ENCODE measurements at places on chromosomes 1 and 21.

GRCh38 chr21:34874684-34875513 is 174.2 kb downstream of the RUNX1 start:
- DNase-seq: no peak

GRCh38 chr1:235806123-235806522 is 60.6 kb downstream of the LYST start:
- no peak for DNase-seq

GRCh38 chr1:109667452-109668122 is at the start of gene GSTM2:
Gene GSTM2, plus strand, starts transcription at chr1:109668057. Its CDS starts 59 bp downstream, at chr1:109668116.
- peak; percentile 51 for DNase-seq

DNA sequence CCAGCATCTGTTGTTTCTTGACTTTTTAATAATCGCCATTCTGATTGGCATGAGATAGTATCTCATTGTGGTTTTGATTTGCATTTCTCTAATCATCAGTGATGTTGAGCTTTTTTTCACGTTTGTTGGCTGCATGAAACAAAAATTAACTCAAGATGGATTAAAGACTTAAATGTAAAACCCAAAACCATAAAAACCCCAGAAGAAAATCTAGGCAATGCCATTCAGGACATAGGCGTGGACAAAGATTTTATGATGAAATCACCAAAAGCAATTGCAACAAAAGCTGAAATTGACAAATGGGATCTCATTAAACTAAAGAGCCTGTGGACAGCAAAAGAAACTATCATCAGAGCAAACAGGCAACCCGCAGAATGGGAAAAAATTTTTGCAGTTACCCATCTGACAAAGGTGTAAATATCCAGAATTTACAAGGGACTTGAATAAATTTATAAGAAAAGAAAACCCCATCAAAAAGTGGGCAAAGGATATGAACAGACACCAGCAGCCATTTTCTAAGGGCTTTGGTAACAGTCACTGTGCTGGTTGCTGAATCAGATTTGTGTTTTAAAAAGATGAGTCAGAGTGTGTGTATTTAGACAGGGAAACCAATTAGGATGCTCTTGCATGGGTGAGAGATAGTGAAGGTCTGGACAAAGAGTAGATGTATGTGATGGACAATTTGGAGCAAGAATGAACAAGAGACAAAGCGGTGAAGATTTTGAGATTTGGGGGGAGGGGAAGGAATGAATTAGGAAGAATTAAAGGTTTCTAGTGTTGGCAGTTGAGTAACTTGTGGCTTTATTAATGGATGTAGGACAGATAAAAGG is 110.7 kb downstream of the RYR2 start:
- no peak for DNase-seq

GRCh38 chr1:151005729-151006319 is 878 bp downstream of the MINDY1 start:
- no peak for DNase-seq

- DNase-seq: no peak
Measured at GRCh38 chr1:236338096-236338495, 56.0 kb upstream of the EDARADD start.

GRCh38 chr1:203441766-203442165 is 33.8 kb upstream of the PRELP start:
- no peak for DNase-seq

DNA sequence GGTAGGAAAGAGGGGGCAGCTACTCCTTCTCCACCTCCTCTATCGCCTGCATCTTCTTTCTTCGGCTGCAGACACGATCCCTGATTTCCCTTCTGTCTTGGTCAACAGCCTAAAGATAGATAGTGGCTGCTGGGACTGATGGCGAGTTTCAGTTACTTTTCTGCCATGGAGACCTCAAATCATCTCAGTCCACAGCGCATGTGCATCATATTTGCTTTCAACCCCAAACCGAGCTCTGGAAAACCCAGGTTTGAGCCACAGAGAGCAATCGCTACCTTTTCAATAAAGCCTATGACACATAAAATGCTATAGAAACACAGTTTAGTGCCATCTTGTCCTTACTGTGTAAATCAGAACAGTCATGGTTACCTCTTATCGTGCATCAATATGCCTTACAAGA is 142.9 kb upstream of the IRF2BP2 start:
- no peak for DNase-seq

GRCh38 chr1:221720545-221720944 is 21.3 kb downstream of the DUSP10 start:
- DNase-seq: no peak

DNA sequence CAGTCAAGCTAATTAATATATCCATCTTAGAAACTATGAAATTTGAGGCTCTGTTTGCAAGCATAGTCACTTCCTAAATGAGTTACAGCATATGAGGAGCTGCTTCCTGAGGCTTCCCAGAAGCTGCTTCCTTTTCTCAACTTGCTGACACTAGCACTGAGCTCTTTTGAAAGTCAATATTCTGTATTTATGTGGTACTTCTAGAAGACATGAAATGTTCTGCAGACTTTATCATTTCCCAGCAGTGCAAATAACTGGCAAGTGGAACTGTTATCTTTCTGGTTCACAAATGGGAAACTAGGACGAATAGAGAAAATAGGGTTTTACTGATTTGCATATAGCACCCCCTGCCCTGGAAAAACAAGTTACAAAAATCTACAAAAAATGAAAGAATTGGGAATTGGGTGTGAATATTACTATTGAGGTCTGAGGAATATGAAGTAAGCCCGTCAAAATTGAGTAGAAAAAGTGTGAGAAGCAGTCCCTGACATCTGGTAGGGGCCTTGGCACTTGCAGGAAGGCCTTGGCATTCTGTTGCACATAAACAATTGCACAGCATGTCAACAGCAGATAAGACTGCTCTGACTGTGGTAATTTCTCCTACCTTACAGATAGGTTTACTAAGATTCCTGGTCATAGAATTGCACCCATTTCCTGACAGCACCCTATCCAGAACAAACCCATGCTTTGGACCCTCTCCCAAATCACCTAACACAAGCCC is 7.1 kb downstream of the GIPC2 start:
- DNase-seq: no peak

- DNase-seq: no peak
Measured at GRCh38 chr1:171884475-171884874, 43.2 kb downstream of the DNM3 start.

DNA sequence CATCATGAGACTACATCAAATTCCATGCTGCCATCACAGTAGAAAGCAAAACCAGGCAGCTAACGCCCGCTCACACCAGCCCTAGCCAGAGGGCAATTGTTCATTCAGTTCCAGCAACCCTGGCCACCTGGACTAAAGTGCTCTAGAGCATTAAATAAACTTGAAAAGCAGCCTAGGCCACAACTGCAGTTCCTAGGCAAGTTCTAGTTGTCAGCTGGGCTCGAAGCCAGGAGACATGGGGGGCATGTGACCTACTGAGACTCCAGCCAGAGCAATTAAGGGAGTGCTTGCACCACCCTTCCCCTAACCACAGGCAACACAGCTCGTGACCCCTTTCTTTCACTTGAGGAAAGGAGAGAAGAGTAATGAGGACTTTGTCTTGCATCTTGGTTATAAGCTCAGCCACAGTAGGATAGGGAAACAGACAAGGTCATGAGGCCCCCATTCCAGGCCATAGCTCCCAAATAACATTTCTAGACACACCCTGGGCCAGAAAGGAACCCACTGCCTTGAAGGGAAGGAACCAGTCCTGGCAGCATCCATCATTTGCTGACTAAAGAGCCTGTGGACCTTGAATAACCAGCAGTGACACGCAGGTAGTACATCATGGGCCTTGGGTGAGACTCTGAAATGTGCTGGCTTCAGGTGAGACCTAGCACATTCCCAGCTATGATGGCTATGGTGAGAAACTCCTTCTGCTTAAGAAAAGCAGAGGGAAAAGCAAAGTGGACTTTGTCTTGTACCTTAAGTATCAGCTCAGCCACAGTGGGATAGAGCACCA is 77.0 kb downstream of the ZZZ3 start:
- no peak for DNase-seq

- DNase-seq: no peak
Measured at GRCh38 chr1:174262349-174263241, 103.3 kb downstream of the RABGAP1L start.

DNA sequence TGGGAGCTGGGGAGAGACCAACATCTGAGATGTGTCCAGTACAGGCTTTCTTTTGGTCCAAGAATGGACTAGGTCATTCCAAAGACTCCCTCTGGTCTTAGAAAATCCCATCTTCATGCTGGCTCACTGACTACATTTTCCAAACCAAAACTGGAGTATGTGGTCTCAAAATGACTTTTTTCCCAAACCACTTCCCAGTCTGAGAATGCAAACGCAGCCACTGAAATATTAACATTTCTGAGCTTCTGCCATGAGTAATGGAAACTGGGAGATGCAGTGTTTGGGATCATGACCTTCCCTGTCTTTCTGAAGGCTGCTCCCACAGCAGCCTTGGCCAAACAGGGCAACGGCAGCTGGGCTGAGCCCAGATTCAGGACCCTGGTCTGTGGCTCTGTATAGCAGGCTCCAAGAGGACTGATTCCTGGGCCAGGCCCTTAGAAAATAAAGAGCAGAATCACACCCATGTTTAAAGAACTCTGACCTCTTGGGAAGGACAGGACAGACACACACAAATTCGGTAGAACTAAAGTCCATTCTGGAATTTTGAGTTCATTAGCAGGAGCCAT is 62.1 kb upstream of the CNTN2 start:
- no peak for DNase-seq

DNA sequence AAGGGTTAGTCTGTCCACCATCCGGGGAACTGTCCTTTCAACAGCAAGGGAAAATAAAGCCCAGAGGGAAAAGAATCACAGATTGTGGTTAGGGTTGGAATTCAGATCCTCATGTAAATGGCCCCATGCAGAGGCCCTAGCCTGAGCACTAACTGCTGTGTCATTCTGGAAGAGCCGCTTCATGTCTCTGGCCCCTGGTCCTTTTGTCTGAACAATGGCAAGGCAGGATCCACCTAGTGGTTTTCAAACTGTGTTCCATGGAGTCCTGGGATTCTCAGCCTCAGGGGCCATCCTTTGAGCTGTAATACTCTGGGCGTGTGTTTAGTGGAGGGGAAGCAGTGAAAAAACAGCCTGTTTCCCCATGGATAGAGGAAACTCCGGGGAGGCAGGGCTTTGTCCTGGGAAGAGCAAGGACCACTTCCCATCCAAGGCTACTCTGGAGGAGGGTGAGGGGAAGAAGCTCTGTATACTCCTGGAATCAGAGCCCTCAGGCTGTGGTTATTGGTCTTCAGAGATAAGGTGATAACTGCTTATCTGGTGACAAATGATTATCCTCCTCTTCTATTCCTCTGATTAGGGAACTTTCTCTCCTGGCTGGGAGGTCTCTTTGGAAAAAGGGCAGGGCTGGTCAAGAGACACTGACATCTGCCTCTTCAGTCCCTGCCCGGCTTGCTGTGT is 19.2 kb downstream of the PAX7 start:
- no peak for DNase-seq

- DNase-seq: no peak
Measured at GRCh38 chr1:165235777-165236291, 120.7 kb downstream of the LMX1A start.

DNA sequence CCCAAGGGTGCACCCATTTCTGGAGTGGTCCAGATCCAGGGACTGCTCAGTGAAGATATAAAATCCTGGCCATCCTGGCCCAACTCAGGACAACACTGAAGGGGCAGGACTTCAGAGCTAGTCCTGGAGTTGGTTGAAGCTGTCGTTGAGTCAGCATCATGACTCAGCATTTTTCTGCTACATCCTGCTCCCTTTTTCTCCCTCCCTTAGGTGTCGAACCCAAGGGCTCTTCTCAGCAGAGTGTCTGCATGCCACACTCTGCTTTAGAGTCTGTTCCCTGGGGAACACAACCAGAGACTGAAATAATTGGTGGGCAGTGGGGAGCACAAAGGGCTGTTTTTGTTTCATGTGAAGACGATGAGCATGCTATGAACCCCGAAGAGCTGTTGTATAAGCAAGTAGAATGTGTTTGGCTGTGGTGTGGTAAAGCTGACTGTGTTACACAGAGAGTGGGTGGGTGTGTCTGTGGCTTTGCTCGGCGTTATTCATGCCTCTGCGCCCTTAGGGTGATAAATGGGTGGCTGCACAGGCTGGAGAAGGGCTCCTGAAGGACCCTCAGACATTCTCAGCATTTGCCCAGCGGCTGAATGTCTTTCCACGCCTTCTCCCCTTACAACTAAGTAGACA is 167.2 kb downstream of the CYYR1 start:
- no peak for DNase-seq

DNA sequence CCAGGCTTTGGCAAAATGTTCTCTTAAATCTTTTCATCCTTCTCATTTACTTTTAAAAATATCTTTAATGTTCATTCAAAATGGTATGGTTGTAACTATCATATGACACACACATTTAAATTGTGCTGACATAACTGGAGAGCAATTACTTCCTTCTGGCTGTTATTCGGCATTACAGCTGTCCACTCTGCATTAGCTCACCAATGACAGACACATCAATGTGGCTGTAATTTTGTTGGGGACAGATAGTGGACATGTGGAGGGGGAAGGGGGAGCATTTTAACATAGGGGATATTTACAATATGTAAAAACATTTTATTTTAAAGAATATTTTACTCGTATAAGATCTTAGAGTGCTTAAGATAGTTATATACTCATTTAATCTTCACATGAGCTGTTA is 319.8 kb downstream of the HMCN1 start:
- no peak for DNase-seq

DNA sequence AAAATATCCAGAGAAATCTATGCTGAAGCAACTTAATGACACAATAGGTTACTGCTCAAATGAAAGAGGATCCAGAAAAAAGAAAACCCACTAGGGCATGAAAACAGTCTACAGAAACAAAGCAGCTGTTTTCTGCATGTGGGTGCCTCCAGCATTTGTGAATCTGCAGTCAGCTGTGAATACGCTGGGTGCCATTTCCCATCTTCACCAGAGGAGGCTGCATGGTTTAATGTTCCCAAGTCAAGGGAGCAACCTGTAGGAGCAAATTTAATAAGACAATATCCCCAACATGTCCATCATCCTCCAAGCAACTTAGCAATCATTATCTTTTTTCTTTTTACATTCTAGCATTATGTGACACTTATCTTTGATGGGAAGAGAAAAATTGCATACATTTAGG is 396.6 kb downstream of the BRINP2 start:
- DNase-seq: no peak

DNA sequence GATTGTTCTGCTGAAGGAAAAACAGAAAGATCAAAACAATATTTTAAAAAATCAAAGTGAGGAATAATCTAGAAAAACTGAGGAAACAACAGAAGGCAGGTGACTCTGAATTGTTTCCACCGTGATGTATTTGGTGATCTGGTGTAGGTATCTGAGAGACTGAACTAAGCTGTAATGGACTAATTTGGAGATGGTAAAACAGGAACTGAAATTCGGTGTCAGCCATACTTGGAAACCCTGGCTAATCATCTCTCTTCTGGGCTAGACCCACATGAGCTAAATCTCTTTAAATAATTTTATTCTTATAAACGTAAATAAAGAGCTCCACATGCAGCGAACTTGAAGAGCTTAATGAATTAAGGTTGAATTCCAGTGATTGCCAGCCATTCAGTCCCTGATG is 1226.1 kb downstream of the NCAM2 start:
- DNase-seq: no peak

- DNase-seq: peak; percentile 63
Measured at GRCh38 chr1:54996359-54996868, 2.3 kb upstream of the BSND start.
